Activated CD8-positive, alpha-beta T cell treated with anti-CD3 and anti-CD28 coated beads for 36 hours (primary cell): ENCODE measurements at places on chromosomes 1 and 21. TPM values are rescaled to one million over a fixed set of nuclear protein-coding genes. Genes with fewer than 3 reads are reported as not detected.

- DNase-seq, result no peak
These were observed 28.2 kb downstream of the APP start for GRCh38 chr21:26142363-26142762.

GRCh38 chr1:1047963-1048362, 26.1 kb downstream of the RNF223 start:
- DNase-seq, result no peak

MYOM3 gene
- not detected for total RNA-seq

TDRD5 gene
- total RNA-seq, result not detected
